ENCODE measurements at places on chromosomes 5 and 9.
A peak's percentile ranks its signal among the peaks of the same experiment; 100 is the strongest.

GRCh38 chr5:170353011-170353761, 36.0 kb downstream of the KCNMB1 start:
- DNase-seq, result peak; percentile 25

- DNase-seq, result no peak
Measured at GRCh38 chr9:34611251-34611810, 566 bp downstream of the RPP25L start.

GRCh38 chr9:3292311-3292710, 233.5 kb downstream of the RFX3 start:
- no peak for DNase-seq

- DNase-seq, result no peak
Measured at GRCh38 chr5:15959370-15960164, 220.0 kb downstream of the MARCHF11 start.

GRCh38 chr9:130445268-130445983, 665 bp downstream of the ASS1 start:
- no peak for DNase-seq

DNA sequence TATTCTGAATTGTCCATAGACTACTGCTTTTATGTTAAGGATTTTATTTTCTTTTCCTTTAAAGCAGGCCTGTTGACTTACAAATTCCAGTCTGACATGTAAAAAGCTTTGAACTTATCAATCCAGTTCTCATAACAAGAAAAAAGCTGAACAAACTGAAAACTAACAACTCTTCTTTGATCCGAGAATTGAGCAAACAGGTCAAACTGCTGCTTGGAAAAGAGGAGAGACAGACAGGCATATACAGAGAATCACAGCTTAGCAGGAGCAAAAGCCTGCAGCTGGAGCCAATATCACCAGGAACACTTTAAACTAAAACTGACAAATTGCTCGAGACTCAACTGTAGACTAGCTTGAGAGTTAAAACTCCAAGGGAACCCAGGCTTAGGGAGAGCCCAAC, 85.8 kb downstream of the HINT1 start:
- DNase-seq, result no peak

DNA sequence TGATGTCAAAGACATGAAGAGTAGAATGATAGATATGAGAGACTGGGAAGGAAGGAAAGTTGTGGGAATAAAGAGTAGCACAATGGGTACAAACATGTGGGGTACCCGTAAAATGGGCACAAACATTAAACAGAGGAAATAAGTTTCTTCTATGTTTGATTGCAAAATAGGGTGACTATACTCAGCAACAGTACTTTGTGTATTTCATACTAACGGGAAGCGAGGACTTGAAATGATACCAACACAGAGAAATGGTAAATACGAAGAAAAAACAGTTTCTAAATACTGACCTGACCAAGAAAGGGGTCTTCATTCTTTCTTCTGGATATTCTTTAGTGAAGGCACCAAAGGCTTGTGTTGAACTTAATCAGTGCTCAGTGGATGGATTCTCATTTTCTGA, 31.1 kb downstream of the ATP6V0E1 start:
- DNase-seq, result no peak

- DNase-seq, result no peak
Measured at GRCh38 chr5:175282611-175283225, 161.3 kb downstream of the DRD1 start.

GRCh38 chr9:114525513-114525912, 20.2 kb upstream of the WHRN start:
- no peak for DNase-seq

DNA sequence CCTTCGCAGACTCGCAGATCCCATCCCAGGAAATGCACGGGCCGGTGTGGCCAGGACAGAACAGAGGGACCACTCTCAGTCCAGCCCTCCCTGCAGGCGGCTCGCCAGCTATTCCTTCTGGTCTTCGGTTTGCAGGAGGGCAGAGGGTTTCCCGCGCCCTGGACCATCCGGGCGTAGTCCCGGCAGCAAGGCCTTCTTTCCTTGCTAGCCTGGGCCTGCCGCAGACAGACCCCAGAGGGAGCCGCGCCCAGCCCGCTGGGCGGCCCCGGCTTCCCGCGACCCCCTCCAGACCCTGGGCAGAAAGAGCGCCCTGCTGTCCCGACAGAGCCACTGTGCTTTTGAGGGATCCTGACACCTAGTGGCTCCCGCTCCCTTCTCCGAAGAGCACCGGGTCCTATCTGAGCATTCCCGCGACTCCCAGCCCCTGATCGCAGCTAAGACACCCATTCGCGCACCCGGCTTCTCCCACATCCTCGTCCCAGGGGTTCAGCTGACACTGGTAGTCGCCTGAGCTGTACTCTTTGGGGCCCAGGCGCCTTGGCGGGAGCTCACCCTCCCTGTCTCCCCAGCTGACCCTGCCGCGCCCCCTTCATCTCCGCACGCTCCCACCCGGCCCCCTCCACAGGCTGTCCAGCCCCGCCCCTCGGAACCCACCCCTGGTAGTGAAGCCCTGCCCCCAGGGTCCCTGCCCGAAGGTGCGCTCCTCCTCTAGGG, 1.1 kb downstream of the CFAP90 start:
- DNase-seq, result peak; percentile 65

DNA sequence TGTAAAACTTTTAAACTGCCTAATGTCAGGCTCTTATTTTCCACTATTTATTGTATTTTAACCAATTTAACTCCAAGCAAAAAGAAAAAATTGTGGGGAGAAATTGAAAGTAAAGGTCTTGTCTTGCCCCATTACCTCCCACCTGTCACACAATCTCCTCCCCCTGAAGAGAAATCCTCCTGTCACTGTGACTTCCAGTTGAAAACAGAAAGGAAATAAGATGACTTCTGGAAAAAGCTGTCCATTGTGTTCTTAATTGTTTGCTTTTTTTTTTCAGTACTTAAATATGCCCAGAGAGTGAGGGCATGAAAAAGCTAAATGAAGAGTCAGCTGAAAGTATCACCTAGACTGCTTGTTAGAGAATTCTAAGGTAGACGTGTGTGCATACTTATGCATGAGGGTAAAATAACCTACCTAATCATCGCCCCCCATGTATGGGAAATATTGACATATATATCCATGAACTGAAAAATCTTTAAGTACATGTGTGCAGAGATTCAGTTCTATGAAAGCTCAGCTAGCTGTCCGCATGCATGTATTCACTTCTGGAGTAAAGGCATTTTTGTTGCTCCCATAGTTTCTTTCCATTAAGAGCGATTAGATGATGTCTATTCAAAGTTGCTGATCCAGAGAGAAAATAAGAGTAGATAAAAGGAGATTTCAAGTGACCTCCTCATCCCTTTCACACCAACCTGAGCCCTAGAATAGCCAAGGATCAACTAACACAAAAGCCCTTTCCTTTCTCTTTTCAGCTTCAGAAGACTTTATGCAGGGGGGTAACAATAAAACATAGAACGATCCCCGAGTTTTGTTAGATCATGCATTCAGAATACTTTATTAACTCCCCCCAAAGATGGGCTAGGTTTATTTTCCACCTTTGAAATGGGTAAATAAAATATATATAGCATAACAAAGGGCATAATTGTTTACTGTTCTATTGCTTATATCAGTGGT, 5.3 kb downstream of the NR2F1-AS1 start:
- no peak for DNase-seq

DNA sequence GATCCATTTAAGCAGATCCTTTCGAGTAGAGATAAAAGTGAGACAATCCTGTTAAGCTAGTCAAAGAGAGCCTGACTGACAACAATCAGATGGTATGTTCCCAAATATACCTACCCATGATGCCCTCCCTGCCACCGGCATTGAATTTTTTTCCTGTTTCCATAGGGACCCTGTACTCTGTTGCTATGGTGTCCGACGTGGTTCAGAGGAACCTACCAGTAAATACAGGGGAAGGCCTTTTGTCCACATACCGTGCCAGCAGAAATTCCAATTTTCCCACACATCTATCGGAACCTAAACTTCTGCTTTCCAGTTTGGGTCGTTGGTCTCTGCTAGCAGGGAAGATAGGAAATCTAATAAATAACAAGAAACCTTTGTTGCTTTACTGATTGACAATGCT, 64.7 kb downstream of the MEGF10 start:
- DNase-seq, result peak; percentile 60

- DNase-seq, result peak; percentile 69
Measured at GRCh38 chr5:132812781-132813598, at the start of gene SOWAHA. SOWAHA (plus strand) TSS chr5:132813302; CDS start chr5:132813622, 320 bp downstream.

GRCh38 chr9:77021291-77021894, 1.9 kb downstream of the FOXB2 start:
- no peak for DNase-seq

DNA sequence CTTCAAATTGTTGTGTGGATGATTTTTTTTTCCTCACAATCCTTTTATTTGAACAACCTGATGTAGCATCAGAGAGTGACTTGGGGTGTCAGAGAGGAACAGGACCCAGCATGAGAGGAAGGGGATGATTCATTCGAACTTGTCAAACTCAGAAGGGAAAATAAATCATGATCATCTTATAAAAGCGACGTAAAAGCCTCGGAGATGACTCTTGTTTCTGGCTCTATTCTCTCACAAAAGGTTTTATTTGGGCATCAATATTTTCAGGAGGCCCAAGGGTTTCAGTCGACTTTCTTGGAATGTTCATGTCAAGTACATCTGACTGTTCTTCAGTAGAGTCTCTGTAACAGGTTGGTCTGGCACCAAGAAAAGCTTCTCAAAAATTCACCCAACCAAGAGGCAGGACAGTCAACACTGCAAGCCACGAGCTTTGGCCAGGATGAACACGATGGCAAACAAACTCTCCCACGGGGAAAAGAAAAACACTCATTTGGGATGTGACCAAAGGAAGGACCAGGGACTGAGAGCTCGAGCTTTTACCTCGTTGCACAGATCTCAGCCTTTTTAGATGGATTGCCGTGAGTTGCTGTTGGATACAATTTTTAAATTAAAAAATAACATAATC, 55.1 kb downstream of the ANKH start:
- DNase-seq, result no peak

- DNase-seq, result no peak
Measured at GRCh38 chr5:89236900-89237299, 353.9 kb upstream of the MEF2C start.

DNA sequence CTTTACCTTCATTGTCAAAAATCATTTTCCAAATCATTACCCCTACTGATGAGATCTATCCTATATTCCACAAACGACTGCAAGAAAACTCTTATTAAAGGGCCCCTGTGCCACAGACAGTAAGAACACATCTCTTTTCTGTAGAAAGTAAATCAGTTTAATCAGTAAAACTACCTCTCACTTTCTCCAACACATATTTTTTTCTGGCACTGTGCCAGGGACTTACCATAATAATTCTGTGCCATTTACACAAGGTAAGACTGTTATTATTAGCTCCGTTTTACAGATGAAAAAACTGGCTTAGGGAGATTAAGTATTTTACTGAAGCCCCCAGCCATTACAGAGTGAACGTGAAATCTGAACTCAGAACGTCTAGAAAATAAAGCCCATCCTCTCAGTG, 587.0 kb upstream of the COX7C start:
- DNase-seq, result no peak

DNA sequence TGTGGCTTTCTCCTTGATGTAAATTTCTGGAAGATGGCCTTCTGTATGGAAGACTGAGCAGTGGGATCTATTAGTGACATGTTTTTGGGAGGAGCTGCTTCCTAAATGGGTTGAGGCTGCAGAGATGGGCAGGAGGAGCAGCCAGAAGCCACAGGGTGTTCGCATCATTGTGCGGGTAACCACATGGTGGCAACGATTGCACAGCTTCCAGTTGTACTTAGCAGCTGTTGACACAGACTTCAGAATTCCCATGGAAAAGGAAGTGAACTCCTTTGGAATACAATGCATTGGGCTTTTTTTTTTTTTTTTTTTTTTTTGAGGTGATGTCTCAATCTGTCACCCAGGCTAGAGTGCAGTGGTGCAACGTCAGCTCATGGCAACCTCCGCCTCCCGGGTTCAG, 297.3 kb downstream of the NR3C1 start:
- peak; percentile 56 for DNase-seq

GRCh38 chr5:119330367-119331183, 25.2 kb upstream of the TNFAIP8 start:
- DNase-seq, result no peak

- no peak for DNase-seq
Measured at GRCh38 chr9:125989090-125989501, 241.9 kb downstream of the PBX3 start.

- DNase-seq, result no peak
Measured at GRCh38 chr9:105957830-105958229, 263.5 kb downstream of the TMEM38B start.

DNA sequence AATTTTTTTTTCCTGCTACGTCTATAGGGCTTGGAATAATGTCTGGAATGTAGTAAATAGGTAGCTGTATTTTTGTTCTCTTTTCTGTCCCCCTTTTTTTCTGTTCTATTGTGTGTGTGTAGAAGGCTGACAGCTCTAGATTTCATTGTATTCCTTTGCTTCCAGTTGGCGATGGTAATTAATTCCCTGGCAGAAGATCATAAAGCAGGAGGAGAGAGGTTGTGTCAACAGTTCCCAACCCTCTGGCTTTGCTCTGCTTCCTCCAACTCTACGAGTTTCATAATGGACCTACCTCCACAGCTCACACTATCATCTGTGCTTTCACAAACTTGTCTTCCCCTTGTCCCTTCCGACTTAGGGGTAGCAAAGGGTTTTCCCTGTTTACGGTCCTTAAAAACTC, 117.9 kb upstream of the CDH18 start:
- DNase-seq, result no peak

GRCh38 chr9:76255781-76256455, 138.3 kb downstream of the RFK start:
- peak; percentile 23 for DNase-seq

DNA sequence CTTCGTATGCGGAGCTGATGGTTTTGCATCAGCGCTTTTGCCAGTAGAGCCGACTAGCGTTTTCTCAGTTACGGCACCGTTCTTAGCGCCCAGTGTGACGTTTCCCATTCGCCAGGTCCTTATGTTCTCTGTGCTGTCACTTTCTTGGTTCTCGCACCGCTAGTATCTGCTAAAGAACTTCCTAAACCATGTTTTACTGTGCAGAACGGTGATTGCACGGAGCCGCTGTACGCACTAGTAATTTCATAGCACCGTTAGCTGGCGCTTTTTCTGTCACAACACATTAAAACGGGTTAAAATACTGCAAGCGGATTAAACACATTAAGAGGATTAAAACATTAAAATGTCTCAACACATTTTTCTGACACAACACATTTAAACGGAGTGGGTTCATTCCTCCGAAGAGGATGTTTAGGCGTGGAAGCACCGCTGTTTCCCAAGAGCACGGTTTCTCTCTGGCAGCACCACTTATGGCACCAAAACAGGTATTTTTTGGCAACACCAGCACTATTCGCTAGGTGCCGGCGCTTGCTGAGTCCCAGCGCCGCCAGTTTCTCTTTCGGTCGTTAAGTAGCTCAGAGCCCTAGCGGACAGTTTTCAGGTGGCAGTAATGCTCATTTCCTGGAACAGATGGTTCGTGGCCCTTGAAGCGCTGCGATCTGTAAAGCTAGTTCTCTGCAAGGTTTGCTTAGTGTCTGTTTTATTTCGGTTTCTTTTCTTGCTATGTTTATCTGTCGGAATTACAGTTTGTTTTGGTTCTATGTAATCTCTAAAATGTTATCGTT, 20.3 kb downstream of the ANXA2R start:
- no peak for DNase-seq

DNA sequence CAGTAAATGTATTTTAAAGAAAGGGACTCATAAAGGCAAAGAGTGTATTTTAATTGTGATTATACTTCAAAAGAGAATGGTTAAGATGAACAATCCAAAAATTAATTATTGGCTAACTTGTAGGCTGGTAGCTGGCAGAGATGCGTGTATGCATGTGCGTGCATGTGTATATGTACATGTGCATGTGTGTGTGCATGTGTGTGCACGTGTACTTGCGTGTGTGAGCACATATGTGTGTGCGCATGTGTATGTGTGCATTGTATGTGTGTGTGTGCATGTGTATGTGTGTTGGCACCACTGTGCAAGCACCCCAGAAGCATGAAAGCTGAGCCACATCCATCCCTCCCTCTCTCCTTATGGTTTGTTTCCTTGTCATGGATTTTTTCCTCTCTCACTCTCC, 83.0 kb upstream of the SLC1A3 start:
- DNase-seq, result no peak

All from Ammon's horn (tissue), 1 donor.